ENCODE measurements at places on chromosomes 13 and 19.
A peak's percentile ranks its signal among the peaks of the same experiment; 100 is the strongest.

DNA sequence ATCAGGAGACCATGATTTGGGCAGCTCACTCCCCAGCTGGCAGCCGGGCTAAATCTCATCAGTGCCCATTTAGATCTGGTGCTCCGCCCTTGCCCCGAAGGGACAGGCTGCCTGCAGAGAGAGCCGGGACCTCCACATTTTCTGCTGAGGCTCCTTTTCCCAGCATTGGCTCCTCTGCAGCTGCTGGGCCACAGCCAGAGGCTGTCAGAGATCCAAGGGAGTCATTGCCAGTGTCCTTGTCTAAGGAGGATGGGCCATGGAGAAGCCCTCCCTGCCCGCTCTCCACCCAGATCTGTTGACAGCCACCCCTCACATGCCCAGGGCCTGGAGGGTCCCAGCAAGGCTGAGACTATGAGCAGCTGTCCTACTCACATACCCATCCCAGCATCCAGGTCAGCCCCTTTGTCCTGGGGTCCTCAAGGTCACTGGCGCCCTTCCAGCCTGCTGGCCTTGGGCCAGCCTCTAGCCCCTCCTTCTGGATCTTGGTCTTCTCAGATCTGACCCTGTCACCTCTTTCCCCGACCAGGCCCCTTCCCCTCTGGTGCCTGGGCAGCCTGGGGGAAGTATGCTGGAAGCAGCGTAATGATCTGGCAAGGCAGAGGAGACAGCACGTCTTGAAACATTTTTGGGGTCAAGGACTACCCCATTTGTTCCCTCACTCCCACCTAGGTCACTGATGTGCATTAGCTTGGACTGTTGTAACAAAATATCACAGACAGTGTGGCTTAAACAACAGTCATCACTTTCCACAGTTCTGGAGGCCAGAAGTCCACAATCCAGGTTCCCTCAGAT, 7.9 kb downstream of the PIN1 start:
- no peak for DNase-seq

GRCh38 chr13:29162638-29163235, 342.6 kb downstream of the MTUS2 start:
- no peak for DNase-seq

GRCh38 chr19:31439270-31439573, 90.0 kb upstream of the TSHZ3 start:
- DNase-seq = no peak

DNA sequence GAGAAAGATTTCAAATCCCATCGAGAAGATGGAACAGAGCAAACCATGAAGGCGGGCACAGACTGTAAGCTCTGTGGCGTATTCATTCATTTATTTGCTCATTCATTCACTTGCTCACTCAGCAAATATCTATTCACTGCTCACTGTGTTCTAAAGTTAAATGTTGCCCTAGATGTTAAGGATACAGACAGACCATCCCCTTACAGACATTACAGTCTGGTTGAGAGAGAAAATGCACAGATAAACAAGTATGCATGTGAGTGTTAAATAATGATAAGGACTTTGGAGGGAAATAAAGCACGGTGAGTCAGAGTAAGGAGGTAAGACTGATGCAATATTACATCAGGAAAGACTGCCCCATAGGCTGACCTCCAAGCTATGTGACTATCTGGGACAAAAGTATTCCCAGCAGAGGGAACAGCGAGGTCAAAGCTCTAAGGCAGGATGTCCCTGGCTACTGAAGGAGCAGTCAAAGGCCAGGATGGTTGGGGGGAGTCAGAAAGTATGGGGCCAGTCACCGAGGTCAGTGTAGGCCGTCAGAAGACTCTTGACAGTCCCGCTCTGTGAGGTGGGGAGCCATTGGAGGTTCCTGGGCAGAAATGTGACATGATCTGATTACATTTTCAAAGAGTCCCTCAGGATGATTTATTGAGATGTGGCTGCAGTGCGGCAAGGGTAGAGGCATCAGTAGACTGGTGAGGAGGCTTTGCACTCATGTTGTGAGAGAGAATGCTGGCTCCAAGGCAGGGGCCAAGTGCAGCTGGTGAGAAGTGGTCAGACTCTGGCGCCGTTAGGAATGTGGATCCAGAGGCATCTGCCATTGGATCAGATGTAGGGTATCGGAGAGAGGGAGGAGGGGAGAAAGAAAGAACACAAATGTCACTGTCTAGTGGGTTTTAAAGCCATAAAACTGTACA, 37.9 kb downstream of the MBNL2 start:
- DNase-seq = no peak

GRCh38 chr13:36480726-36481427, 48.6 kb downstream of the CCNA1 start:
- no peak for DNase-seq

DNA sequence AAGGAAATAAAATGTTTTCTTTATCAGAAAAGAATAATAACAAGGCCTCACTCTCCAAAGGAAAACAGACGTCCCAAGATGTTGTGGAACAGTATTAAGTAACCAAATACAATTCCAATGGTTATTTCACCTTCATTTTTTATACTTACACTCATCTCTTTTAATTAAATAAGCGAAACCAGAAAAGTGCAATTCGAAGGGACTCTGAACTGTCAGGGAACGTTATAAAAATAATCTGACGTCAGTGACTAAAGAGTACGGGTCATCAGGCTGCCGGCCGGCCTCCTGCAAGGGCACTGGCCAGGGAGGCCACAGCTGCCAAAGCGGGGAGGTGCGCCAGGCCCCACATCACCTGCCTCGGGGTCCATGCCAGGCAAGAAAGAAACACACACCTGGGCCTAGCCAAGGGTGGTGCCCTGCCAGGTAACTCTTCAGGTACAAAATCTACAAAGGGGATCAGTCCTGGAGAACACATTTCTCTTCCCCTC, 61.2 kb downstream of the CDADC1 start:
- DNase-seq = no peak

DNA sequence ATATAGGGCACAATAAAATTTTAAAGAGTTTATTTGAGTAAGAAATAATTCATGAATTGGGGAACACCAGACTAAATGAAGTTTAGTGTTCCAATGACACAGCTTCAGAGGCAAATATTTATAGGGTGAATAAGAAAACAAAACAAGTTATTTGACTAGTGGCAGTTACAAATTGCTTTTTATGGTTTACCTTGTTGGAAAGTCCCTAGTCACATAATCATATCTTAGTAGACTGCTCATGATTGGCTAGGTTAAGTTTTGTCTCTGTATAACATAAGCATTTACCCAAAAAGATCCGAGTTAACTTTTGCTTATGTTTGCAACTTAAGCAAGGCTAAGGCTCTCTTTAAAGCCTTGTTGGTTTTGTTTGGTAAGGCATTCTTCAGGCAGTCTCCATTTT, 224.7 kb upstream of the MIR17HG start:
- DNase-seq = no peak

- no peak for DNase-seq
These were observed 211.0 kb downstream of the SLC7A1 start for GRCh38 chr13:29384466-29384865.

GRCh38 chr19:46596008-46596407, 5.1 kb upstream of the CALM3 start:
- DNase-seq = no peak

GRCh38 chr13:48760626-48761025, 106.9 kb downstream of the CYSLTR2 start:
- no peak for DNase-seq

- no peak for DNase-seq
These were observed 314.6 kb downstream of the LIG4 start for GRCh38 chr13:107900775-107901174.

DNA sequence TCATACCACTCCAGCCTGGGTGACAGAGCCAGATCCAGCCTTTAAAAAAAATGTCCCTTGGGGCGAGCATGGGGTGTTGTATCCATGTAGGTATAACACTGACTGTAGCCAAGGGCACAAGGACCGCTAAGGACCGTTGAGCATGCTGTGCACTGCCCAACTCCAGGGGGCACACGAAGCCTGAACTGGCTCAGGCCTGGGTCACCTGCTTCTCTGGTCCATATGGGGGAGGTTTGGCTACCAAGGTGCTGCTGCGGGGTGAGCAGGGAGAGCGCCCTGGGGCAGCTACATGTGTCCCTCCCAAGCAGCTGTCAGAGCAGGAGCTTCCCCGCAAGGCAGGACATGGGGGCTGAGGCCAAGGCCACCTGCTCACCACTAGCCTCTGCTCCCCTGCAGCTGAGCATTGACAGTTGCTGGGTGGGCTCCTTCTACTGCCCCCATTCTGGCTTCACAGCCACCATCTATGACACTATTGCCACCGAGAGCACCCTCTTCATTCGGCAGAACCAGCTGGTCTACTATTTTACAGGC, 16.3 kb downstream of the CATSPERG start:
- no peak for DNase-seq

GRCh38 chr13:50612717-50613116, 230.8 kb downstream of the DLEU7 start:
- DNase-seq = no peak

DNA sequence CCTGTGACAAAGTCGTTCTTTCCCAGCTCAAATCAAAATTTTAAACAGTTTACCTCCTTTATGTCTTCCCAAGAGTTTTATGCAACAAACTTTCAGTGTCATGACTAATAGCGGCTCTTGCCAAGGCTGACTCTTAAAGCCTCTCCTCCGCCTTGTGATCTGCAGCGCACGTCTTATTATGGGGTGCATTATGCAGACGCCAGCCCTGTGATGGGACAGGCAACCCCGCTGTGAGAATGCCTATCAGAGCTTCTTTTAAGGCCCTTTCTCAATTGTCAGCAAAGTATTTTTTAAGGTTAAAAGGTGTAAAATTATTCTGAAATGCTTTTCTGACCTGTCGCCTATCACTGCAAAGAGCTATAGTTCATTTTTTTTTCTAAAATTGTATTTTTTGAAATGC, 152.8 kb downstream of the SOX1 start:
- DNase-seq = no peak

DNA sequence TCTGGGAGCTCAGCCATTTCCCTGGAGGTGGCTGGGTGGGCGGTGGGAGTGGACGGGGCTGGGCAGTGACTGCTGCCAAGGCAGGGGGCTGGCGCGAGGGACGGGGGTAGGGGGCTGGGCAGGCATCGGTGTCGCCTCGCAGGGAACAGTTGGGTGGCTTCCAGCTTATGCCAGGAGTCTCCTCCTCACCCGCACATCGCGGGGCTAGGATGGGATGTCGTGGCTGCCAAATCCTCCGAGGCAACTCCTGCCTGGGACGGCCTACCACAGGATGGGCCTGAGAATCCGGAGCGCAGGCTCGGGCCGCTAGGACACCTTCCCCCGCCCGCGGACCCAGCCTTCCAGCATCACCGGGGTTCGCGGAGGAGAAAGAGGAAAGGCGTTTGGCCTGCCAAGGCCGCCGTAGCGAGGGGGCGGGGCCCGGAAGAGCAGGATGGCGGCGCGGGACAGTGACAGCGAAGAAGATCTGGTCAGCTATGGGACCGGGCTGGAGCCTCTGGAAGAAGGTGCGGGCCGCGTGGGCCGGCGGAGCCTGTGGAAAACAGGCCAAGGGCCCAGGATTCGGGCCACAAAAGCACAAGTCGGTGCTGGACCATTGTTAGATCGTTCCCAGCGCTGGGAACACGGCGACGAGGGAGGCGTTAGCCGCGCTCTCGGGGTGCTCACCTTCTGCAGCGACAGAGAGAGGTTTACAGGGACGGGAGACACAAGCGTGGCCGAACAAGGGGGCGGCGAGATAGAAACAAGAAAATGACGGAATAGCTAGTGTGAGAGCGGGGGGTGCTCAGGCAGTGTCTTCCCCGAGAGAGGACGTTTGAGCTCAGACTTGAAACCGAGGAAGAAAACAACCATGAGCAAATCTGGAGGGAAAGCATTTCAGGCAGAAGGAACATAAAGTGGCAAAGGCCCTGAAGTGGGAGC, at the start of gene GPATCH1:
Gene GPATCH1, plus strand, starts transcription at position 421 of the 921 bp plus-strand sequence. Its CDS starts 13 bp downstream, at position 434.
- peak; percentile 91 for DNase-seq

- DNase-seq = no peak
These were observed 45.8 kb upstream of the SCEL start for GRCh38 chr13:77489566-77490337.

GRCh38 chr13:40631605-40632004, 34.8 kb downstream of the FOXO1 start:
- no peak for DNase-seq

DNA sequence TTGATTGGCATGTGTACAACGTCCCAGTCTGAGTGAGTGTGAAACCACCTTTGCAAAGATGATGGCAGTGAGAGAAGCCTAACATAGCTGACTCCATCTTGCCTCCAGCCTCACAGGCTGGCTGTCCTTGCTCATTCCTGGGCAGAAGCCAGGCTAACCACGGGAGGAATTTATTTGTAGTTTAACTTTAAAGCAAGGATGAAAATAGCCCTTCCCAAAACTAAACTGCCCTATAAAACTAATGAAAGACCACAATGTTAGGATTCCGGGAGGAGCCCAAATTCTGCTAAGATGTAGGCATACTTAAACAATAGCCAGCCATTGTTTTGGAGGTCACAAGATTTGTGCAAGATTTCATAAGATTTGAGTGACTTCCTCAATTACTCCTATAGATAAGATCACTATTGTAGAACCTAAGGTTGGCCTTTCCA, 96.6 kb upstream of the LSM14A start:
- no peak for DNase-seq

- DNase-seq = no peak
These were observed 299.0 kb downstream of the KLF12 start for GRCh38 chr13:73835138-73835721.

GRCh38 chr13:40974460-40975407, 44.4 kb downstream of the ELF1 start:
- DNase-seq = no peak

GRCh38 chr13:107563099-107563925, 652.0 kb downstream of the LIG4 start:
- DNase-seq = no peak

GRCh38 chr13:112775791-112776279, 86.0 kb downstream of the ATP11A start:
- no peak for DNase-seq

- DNase-seq = no peak
These were observed 507 bp upstream of the SWSAP1 start for GRCh38 chr19:11373885-11374432.

DNA sequence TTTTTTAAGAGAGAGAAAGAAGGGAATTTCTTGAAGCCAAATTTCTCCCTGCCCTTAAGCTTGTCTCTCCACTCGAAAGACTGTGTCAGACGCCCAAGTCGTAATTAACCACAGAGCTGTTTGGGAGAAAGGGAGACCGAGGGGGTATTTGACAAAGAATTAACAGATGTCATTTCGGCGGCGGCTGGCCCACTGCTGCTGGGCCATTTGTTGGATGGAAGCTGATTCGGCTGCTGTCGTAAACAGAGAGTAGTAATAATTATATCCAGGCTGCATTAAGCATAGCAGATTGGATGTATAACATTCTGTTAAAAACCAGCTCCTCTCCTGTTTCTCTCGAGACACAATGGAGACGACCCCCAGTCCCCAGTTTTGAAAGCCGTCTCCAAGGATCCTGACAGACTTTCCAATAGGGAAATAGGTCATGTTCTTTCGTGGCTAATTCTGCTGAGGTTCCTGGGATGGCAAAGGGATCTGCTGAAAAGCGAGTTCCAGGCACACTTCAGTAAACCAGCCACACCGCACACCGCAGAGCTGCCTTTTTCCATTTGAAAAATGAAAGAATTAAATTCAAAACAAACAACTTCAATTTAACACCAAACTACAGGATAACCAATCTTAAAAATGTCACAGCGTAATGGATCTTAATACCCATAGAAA, 71.5 kb downstream of the KCTD15 start:
- no peak for DNase-seq

GRCh38 chr19:39405958-39406655, 540 bp upstream of the ZFP36 start:
- DNase-seq = peak; percentile 83

- DNase-seq = no peak
These were observed 13.5 kb downstream of the ERCC2 start for GRCh38 chr19:45356760-45357444.
